Stomach (tissue), 19 donors: ENCODE measurements at places on chromosomes 13 and 19. TPM values are rescaled to one million over a fixed set of nuclear protein-coding genes. Genes with fewer than 3 reads are reported as not detected.

Gene GIPR
- 5.1 TPM for total RNA-seq

Gene PLIN4
- total RNA-seq, result 27.4 TPM

Gene KLF1
- total RNA-seq, result not detected

Gene C2CD4C
- 9.3 TPM for total RNA-seq

- no peak for DNase-seq
Observed at GRCh38 chr19:17170538-17171297, 44.4 kb upstream of the USE1 start.

DNA sequence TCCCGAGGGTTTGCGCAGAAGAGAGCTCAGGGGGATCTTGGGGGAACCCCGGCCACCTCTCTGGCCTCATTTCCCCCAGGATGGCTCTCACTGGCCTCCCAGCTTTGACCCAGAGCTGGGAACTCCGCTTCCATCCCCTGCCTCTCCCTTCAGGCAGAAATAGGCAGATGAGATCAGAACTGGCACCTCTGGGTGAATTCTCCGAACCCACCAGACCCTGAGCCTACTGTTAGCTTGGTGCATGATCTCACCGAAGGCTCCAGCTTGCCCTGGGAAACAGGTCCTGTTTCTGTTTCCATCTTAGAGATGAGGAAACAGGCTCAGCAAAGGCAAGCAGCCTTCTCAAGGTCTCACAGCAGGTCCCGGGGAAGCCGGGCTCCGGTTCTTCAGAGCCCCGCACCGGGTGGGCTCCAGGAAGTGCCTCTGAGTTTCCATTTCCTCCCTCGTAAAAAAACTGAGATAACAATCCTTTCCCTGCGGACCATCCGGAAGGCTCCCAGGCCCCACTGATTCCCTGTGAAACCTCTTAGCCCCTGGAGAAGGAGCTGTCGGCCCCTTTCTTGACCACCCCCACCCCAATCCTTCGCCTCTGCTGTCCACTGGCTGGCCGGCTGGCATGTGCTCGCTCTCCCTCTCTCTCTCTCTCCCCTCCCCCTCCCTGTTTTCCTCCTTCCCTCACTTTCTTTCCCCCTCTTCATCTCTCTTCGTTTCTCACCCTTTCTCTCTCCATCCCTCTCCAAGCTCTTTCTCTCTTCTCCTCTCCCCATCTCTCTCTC, 2.1 kb downstream of the NECTIN2 start:
- DNase-seq, result no peak

- no peak for DNase-seq
Observed at GRCh38 chr19:16604615-16605014, 23.4 kb downstream of the MED26 start.

DNA sequence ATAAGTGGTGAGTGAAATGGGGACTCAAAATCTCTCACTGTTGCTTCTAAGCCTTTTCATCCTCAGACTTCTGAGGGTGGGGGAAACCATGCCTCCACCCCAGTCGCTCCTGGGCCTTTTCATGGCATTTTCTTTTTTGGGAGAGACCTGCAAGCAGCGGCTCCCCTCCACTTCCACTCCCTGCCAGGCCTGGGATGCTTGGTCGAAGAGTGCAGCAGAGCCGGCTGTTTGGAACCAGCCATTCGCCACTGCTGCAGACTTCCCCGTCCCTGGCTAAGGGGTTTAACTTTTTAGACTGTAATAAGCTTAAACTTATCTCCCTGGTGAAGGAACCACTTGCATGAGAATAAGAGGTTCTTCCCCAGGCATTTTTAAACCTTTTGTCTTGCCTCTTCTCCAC, 617.2 kb downstream of the PCDH9 start:
- DNase-seq, result no peak

- DNase-seq, result no peak
Observed at GRCh38 chr13:29532116-29532515, 63.4 kb downstream of the SLC7A1 start.

DNA sequence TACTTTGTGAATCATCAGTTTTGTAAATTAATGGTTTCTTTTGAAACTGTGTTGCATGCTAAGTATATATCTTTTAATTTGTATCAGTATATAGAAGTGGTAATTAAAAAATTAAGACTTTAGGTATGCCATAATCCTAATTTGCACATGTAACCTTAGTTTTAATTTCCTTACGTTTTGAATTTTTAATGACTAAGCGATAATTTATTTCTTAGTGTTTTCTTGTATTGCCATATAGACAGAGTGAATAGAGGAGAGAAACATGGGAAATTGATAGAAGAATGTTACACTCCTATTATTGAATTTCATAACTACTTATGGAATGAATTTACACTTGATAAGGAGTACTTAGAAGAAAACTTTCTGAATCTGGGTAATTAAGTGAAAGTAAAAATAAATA, 29.5 kb downstream of the LPAR6 start:
- DNase-seq, result no peak

DNA sequence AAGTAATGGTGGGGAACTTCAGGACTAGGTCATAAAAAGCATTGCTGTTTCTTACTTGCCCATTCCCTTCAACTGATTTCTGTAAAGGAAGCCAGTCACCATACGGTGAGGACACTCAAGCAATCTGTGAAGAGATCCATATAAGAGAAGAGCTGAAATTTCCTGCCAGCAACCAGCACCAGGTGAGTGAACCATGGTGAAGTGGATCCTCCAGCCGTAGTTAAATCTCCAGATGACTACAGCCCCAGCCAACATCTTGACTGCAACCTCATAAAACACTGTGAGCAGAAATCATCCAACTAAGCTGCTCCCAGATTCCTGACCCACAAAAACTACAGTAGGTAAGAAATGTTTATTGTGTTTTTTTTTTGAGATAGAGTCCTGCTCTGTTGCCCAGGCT, 3.8 kb upstream of the SLC6A16 start:
- no peak for DNase-seq

GRCh38 chr13:107043021-107043956, 475.4 kb upstream of the ARGLU1 start:
- DNase-seq, result peak; percentile 66

DNA sequence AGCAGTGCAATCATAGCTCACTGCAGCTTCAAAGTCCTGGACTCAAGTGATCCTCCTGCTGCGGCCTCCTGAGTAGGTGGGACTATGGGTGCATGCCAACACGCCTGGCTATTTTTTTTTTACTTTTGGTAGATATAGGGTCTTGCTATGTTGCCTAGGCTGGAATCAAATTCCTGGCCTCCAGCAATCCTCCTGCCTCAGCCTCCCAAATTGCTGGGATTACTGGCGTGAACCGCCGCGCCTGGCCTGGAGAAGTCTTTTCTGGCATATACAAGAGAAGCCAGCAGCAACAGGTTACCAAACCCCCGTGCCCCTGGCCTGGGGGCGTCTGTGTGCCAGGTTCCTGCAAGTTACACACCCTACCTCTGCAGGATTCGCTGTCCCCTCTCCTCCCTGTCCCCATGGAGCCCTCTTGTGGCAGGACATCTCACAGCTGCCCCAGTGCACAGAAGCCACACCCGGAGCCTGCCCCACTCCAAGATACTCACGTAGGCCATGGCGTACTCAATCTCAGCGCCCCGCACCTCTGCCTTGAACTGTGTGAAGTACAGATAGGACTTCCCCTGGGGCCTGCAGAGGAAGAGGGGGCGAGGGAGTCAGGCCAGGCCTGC, 9.9 kb downstream of the MYDGF start:
- DNase-seq, result no peak

- peak; percentile 77 for DNase-seq
Observed at GRCh38 chr13:27406178-27406939, 18.1 kb upstream of the GTF3A start.

DNA sequence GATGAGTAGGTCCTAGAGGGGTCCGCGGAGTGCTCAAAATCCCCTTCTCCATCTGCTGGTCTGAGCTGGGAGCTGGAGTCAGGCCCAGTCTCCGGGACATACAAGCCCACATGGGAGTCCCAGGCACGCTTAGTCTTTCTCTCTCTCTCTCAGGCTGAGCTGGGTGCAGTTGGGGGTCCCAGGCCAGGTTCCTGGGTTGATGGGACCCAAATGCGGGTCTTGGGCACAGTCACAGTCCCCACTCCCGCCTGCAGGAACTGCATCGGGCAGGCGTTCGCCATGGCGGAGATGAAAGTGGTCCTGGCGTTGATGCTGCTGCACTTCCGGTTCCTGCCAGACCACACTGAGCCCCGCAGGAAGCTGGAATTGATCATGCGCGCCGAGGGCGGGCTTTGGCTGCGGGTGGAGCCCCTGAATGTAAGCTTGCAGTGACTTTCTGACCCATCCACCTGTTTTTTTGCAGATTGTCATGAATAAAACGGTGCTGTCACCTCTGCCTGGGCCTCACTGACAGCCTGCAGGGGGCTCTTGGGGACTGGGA, 23.8 kb downstream of the CYP4F12 start:
- no peak for DNase-seq

- DNase-seq, result peak; percentile 97
Observed at GRCh38 chr19:48501494-48502349, 9.9 kb downstream of the LMTK3 start.

DNA sequence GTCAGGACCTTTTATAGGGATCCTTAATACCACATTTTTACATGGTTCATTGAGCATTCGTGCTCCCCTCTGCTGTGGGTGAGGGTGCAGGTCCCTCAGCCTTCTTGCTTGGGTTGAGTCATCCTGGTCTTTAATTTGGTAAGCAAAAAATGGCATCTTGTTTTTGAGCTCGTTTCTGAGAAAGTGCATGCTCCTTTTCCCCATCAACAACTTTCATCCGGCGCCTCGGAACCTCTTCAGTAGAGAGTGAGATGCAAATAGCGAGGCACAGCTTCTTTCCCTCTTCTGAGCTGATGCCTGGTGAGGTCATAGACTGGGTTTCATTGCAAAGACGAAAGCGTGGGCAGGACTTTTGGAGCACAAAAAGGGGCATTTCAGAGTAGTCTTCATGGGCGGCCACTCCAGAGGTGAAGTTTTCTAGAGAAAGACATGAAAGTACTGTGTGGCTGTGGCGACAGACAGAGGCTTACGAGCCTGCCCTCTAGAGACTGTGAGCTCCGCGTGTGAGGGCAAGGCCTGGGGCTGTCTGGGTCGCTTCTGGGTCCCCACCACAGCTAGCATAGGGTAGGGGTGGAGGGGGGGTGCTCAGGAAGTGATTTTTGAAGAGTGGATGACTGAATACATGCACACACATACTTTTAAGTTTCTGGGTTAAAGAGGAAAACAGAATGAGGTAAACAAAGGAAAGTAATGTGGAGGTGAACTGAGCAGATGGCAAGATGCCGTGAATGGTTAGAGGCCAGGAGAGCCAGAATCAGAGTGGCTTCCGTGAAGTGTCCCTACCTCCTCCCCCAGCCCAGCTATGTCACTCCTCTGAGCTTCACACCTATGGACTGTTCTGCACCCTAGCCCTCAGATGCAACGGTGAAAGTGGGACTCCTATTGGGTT, 44.3 kb downstream of the BBC3 start:
- peak; percentile 29 for DNase-seq

DNA sequence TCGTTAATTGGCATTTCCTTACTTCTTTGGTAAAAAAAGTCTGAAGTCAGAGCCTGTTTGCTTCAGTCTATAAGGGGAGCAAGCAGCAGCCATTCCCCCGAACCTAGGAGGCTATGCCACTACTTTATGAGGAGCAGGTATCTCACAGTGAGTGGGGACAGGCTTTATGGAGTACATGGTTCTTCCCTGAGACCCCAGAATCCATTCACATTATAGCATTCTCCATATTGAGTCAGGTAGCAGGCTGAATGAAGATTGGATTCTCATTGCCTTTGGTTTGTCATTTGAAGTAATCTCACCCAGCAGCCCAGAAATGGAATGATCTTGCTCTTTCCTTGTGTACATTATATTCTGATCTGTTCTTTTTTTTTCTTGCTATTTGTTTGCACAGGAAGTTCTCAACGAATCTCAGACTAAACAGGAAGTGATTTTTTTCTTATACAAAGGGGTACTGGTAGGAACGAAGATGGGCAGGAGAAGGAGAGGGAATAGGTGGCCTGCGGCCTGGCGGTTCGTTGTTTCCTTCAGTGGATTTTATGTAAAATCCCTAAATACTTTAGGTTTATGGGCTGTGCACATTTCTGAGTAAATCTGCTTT, 74.4 kb downstream of the ARHGAP35 start:
- DNase-seq, result no peak

GRCh38 chr13:20553311-20553710, 13.6 kb upstream of the IFT88 start:
- peak; percentile 77 for DNase-seq

DNA sequence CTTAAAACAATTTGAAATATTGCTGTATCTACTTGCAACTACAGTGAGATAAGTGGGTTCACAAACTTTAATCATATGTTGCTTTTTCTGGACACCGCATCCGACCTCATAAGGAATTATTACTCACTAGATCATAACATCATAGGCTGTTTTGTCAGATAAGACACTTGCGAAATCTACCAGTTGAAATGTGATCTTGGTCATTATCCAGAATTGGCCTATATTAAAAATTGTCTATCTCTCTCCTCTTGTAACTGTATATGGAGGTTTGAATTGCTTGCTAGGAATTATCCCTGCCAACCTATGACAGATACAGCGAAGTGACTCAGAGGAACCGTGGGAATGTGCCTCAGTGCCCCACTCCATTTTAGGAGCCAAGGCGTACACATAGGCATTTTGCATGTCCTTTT, 117.0 kb upstream of the POSTN start:
- no peak for DNase-seq

DNA sequence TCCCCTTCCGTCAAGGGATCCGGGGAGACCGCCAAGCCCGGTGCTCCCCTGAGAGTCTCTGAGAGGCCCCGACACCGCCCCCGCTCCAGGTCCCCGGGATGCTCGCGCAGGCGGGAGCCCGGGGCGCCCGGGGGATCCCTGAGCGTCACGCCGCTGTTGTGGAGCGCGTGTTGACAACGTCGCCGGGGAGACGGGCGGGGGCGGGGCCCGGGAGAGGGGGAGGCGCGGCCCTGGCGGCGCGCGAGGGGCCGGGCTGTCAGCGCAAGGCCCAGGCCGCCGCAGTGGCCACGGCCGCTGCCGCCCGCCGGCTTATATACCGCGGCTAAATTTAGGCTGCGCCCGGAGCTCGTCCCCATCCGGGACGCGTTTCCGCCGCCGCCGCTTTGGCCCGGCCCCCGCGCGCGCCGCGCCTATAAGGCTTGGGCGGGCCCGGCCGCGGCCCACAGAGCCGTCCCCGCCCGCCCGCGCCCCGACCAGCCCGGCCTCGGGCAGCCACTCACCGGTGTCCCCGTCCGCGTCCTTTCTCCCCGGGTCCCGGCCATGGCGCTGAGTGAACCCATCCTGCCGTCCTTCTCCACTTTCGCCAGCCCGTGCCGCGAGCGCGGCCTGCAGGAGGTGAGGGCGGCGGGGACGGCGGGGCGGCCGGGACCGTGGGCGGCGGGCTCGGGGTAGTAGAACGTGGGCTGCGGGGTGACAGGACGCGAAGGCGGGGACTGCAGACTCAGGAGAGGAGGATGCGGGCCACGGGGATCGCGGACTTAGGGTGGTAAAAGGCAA, at the start of gene KLF2:
Gene KLF2, plus strand, starts transcription at position 443 of the 777 bp plus-strand sequence. Its CDS starts 98 bp downstream, at position 541.
- peak; percentile 97 for DNase-seq

- DNase-seq, result no peak
Observed at GRCh38 chr13:23159205-23159759, 21.5 kb upstream of the SGCG start.
